ENCODE measurements at places on chromosomes 2 and 18. TPM values are rescaled to one million over a fixed set of nuclear protein-coding genes. Genes with fewer than 3 reads are reported as not detected.
A peak's percentile ranks its signal among the peaks of the same experiment; 100 is the strongest.

DNA sequence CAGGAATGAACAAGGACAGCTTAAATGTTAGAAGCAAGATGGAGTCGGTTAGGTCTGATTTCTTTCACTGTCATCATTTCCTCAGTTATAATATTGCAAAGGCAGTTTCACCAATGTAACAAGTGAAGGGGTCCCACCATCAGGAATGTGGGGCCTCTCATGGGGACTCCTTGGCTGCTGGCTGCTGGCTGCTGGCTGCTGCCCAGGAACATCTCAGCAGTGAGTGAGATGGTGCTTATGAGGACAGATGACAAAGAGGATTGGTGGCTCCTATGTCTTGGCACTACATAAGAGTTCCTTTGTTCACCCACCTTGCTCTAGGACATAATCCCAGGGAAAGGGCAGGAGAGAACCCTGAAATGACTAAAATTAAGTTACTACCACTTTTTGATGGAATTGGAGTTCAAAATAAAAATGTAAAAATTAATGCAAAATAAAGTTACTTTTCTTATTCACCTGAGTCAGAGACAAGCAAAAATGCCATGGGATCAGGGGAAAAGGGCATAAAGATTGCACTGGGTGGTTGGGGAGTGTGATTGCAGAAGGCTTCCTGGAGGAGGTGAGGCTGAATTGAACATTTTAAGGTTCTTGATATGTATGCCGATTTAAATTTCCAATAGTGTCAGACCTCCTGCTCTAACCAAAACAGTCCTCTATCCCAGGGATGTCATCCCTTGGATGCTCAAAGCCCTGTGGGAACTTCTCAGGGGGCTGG, 23.4 kb downstream of the TMEM177 start:
- no peak for DNase-seq

- DNase-seq: no peak
Measured at GRCh38 chr2:103153580-103154284, 391.9 kb downstream of the TMEM182 start.

DNA sequence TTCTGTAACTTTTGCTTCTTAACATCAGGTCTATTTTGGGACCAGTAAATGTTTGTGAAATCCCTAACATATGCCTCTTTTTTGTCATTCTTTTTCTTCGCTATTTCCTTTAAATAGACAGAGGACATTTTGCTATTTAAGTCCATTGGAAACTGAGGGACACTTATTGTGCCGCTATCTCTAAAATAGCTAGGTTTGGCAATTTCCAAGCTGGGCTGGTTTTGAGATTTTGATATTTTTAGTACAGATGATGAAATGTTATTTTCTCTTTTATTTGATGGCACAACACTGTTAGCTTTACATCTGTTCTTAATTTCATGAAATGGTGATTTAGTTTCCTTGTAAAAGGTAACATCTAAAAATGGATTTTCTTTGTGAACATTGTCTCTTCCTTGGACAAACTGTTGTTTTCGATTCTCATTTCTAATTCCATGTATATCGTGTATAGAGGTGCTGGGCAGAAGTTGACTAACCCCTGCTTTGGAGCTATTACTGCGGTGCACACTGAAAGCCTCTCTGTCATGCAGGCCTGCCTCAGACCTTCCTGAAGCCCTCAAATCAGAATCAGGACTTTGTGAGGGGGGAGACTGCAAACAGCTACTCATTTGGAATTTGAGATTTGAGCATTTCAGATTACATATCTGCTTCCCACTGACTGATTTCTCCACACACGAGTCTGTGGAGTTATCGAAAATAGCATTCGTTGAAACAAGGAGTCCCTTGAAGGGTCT, 594 bp downstream of the RAD51AP2 start:
- peak; percentile 53 for DNase-seq

DNA sequence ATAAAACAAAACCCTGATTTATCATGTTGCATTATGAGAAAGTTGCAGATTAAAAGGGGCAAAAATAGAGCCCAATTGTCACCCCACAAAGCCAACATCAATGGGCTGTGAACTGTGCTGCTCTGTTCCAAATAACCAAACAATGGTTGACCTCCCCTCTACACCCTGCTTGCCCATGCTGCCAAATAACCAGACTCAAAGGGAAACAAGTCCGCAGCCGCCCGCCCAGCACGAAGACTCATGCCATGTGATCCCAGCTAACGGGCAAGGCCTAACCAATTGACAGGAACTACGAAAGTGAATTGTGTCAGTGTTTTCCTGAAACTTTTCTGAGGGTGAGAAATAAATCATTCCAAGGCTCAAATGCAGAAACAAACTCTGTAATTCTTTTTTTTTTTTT, 97.9 kb upstream of the RIOK3 start:
- no peak for DNase-seq

- no peak for DNase-seq
Measured at GRCh38 chr2:178905261-178905660, 98.0 kb upstream of the TTN start.

- peak; percentile 80 for DNase-seq
Measured at GRCh38 chr2:199985625-199986207, 30.3 kb downstream of the MAIP1 start.

DNA sequence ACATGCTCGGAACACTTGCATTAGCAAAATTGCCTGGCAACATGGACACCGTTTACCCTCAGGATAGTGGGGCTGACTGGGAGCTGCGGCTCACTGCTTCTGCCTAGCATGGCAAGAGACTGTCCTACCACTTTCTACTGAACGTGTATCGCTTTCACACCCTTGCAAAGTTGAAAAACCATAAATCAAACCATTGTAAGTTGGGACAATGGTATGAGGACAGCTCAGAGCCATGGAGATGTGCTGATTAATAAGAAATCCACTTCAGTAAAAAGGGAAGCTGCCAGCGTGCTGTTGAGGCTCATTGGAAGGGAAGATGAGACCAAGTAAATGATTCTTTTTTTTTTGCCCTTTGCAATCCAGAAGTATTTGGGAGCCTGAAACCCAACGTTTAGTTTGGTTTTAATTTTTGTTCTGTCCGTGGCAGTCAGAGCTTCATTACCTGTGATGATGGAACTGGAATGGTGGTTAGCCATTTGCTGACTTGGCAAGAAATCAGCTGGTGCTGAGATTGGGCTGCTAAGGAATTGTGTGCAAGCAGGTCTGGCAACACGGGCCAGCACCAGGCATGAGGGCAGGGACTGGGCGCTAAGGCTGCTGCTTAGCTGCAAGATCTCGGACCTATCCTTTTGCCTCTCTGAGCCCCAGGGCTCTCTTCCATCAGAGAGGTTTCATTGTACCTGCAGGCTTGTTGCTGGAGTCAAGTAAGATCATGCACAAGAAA, 75.5 kb upstream of the HS6ST1 start:
- no peak for DNase-seq

- DNase-seq: no peak
Measured at GRCh38 chr2:28702878-28703277, 48.8 kb upstream of the PPP1CB start.

GRCh38 chr2:239370403-239370802, 30.4 kb downstream of the HDAC4 start:
- no peak for DNase-seq

GRCh38 chr2:239287461-239287860, 113.4 kb downstream of the HDAC4 start:
- DNase-seq: no peak

- DNase-seq: no peak
Measured at GRCh38 chr18:29960539-29960938, 1082.0 kb downstream of the DSC3 start.

DNA sequence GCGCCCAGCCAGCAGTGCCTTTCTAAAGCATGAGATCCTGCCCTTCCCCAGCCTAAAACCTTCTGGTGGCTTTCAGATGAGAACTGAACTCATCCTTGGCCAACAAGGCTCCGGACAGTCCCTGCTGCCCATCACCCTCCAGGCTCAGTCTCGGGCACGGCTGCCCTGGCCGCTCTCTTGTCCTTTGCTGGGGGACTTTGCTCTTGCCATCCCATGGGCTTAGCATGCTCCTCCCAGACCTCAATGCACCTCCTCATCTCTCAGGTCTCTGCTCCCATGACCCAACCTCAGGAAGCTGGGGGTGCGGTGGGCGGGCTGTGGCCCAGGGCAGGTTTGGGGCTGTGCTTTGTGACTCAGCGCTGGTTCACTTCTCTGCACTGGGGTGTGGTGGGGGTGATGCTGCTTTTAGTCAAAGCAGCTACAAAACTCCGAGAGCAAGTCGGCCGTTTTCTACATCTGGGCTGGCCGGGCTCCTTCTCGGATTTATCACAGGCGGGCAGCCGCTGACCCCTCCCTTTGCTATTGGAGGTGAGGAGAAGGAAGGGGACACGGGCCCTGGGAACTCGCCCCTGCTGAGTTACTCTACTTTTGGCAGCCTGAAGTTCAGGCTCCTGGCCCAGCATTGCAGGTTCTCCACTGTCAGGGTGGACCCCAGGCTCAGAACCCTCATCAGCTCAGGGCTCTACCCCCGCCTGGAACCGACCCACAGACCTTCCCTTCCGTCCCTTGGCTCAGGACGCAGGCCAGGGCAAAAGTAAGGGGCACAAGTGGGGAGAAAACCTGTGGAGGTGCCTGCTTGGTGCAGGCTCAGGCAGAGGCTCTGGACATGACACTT, 90.6 kb upstream of the TAF1B start:
- DNase-seq: peak; percentile 96

The PLGLB1 gene
- 1.4 TPM for polyA plus RNA-seq

The CROCC2 gene
- not detected for polyA plus RNA-seq

The LYPD6 gene
- 2.6 TPM for polyA plus RNA-seq

The LMAN2L gene
- 22.3 TPM for polyA plus RNA-seq

The CPLX4 gene
- not detected for polyA plus RNA-seq

The KCNF1 gene
- 0.10 TPM for polyA plus RNA-seq

The MTLN gene
- 125 TPM for polyA plus RNA-seq

The VWA3B gene
- not detected for polyA plus RNA-seq

The FZD7 gene
- polyA plus RNA-seq: 19.4 TPM
